Smooth muscle cell of the pulmonary artery (primary cell): ENCODE measurements at places on chromosomes 11 and 22. TPM values are rescaled to one million over a fixed set of nuclear protein-coding genes. Genes with fewer than 3 reads are reported as not detected.

The TH gene
- not detected in 2 replicates for total RNA-seq

The POU2AF1 gene
- total RNA-seq: not detected in 2 replicates

The CARD18 gene
- total RNA-seq: not detected in 2 replicates

The C1QTNF5 gene
- 15.8 and 24.9 TPM in 2 replicates for total RNA-seq

The OR51I1 gene
- total RNA-seq: not detected in 2 replicates
